ENCODE measurements at places on chromosomes 3 and 15.

DNA sequence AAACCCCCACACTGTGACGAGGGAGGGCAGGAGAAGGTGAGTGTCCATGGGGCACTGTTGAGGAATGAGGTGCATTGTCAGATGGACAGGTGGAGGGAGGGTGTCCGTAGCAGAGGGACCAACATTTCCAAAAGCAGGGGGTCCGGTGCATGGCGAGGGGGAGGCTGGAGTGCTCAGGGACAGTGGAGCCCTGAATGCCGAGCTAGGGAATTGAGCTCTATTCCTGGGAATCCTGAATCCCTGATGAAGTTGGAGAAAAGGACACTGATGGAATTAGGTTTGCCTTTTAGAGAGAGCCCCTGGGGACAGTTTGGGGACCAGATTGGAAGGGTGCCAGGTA, 7.9 kb upstream of the ANPEP start:
- no peak for DNase-seq

DNA sequence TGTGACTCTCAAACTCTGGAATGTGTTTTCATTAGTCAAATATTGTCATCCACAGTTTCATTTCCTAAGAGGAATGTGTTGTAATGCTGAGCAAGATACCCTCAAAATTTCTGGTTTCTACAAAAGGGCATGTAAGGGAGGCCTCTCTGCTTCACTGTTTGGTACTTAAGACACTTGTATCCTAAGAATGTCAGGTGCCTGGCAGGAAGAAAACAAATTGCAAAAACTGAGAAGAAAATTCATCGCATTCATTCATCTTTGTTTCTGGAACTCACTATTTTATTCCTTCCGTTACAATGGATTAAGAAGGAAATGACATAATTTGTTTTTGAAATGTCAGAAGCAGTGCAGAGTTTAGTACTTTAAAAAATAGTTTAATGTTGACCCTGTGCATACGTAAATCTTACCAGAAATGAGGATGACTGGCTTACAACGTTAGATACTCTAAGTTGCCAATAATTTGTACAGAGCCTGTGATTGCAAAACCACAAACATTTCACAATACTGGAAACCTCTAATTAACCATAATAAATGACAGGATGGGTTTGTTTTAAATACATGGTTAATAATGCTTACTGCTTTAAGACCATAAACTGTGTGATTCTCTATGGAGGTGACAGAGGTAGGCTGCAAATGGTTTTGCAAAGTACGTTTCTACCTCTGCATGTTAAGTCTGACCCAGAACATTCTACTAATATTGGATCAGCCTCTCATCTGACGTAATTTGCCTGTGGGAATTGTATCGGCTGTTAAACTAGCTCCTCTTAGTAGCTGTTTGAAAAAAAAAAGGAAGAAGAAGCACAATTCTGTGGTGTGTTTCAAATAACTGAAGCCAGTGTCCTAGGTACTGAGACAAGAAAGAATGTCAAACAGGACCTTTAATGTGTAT, 477.8 kb downstream of the RBMS3 start:
- peak; percentile 34 for DNase-seq

DNA sequence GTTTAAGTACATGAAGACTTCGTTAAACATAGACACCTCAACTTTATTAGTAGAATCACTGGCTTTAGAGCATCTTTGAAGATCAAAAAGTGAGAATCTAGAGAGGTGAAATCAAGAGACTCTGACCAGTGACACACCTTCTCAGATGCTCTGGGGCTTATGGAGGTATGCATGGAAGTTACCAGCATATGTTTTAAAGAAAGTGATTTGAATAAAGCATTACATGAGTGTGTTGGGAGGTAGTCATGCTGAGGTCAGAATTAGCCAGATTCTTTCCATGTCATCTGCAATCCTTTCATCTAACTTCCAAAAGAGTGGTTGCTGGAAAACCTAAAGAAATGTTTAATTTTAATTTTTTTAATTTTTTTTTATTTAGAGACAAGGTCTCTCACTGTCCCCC, 658.0 kb upstream of the GOLIM4 start:
- DNase-seq = no peak

DNA sequence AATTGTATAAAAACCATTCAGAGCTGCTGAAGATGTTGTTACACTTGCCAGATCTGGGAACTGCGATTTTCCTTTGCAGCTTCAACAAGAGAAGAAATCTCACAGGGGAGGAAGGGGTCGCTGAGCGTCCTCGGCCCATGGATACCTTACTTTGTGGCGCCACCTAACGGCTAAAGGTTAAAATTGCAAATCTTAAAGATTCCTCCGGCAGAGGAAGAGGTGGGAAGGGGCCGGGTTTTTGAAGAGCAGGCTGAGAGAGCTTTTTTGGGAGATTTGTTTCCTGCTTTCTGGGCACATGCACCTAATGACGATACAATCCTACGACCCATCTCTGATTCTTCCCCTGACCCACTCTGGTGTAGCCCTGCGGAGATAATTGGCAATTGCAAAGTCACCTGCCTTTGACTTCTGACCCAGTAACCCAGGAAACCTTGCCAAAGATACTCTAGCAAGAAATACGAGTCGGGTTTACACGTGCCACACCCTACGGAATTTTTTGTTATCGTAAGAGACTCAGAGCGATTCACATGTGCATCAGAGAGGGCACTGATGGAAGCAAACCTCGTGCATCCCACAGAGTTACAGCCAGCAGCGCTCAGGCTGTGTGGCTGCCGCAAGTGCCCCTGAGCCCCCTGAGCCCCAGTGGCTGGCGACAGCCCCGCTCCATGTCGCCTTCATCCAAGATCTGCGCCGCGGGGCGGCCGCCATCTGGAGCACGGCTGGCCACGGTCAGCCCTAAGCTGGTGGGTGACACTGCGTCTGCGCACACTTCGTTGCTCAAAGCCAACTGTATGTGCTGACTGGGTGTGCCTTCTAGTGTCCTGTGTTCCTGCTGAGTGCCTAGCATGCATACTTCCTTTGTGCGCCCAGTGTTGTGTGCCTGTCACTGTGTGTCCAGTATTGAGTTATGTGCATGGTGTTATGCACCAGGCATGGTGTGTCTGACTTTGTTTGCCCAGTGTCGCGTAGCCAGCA, 55.2 kb upstream of the CHRNA7 start:
- DNase-seq = peak; percentile 2

DNA sequence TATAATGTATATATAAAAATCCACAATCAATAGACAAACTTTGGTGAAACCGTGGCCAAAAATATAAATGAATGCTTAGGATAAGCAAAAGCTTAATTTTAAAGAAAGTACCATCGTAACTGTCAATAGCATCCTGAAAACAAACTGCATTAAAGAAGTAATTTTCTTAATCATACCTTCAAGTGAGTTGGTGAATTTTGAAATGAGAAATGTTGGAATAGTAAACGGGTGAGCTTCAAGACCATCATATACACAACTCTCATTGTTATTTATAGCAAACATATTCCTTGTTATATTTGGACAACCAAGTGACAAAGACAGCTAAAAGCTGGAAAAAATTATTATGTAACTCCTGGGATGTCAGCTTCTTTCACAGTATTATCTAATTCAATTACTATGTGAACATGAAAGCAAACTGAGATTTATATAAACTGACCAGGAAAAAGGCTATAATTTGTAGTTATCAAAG, 3.7 kb downstream of the DAZL start:
- DNase-seq = no peak

- DNase-seq = peak; percentile 19
Observed at GRCh38 chr3:98778852-98779413, 15.8 kb downstream of the ST3GAL6 start.

DNA sequence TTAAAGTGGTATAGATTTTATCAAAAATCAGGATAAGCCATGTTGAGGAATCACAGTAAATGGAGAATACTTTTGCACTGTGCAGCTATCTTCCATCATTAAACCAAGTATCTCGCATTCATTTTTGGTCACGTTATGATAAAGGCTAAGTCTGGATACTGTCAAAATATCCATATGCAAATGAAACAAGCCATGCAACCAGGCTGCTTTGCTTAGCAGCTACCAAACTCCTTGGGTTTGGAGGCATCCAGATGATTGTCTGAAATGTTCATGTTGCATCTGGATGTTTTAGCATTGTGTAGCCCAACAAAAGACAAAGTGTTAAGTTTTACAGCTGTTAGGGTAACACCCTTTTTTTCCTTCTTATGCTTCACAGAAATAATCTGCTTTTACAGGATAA, 322.9 kb upstream of the MDFIC2 start:
- DNase-seq = no peak

DNA sequence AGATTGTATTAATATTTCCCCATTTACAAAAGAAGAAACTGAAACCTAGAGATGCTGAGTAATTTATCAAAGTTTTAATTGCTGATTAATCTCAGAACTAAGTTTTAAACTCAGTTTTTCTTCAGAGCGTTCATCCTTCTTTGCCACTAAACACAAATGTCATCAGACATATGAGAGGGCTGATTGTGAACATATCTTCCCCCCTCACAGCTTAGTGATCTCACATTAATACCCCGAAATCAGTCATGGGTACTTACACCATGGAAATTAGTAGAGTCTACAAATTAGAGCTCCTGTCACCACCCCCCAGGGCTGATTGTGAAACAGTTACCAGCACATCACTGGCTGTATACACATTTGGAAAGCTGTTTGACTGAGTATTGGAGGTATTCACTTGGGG, 189.3 kb upstream of the SGO1 start:
- no peak for DNase-seq
